Stimulated activated CD8-positive, alpha-beta memory T cell treated with anti-CD3 and anti-CD28 coated beads, Interleukin-2, amount 100 ng/mL, for 1 hour (primary cell): ENCODE measurements at places on chromosomes 2 and 18.

GRCh38 chr2:190410166-190410565 is 2.0 kb downstream of the MFSD6 start:
- DNase-seq = no peak

GRCh38 chr18:9418047-9418690 is 57.1 kb upstream of the RALBP1 start:
- DNase-seq = no peak

DNA sequence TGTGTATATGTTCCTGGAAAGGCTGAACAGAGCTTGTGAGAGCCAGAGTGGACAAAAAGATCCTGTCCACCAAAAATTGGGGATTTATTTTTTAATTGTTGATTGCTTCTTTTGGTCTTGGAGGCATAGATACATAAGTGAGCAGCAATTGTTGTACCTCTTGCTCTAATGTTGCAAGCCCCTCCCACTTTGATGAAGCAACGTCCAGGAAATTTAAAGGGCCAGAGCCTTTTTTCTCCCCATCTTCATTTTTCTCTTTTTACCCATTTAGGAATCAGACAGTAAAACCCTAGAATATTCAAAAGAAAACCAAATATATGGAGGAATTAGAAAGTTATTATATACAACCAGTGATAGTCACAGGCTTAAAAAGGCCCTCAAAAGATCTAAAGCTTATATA is 871.8 kb upstream of the NRXN1 start:
- no peak for DNase-seq

- no peak for DNase-seq
Observed at GRCh38 chr2:212659441-212659840, 120.8 kb upstream of the ERBB4 start.

DNA sequence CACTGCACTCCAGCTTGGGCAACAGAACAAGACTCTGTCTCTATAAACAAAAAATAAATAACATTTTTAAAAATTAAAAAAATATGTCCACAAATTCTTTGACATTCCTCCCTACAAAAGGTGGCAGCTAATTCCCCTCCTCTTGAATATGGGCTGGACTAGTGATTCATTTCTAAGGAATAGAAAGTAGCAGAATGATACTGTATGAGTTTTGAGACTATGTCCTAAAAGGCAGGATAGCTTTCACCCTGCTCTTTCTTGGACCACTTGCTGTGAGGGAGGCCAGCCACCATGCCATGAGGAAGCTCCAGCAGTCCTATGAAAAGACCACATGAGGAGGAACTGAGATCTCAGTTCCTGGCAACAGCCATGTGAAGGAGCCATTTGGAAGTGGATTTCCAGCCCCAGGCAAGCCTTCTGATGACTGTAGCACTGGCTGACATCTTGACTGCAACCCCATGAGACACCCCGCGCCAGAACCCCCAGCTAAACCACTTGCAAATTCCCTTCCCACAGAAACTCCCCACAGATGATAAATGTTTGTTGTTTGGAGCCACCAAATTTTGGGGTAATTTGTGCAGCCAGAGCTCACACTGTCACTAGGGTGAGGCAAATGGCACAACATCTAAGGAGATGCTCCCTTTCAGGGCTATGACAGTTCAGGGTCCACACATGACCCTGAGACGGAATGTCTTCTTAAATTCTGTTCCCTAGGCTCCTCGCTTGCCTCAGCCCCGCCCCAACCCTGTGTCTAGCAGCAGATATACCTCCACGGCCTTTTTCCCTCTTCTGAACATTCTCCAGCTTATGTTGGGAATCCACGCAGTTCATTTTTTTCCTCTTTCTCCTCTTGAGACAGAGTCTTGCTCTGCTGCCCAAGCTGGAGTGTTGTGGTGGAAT is 17.1 kb upstream of the ATOH8 start:
- no peak for DNase-seq

DNA sequence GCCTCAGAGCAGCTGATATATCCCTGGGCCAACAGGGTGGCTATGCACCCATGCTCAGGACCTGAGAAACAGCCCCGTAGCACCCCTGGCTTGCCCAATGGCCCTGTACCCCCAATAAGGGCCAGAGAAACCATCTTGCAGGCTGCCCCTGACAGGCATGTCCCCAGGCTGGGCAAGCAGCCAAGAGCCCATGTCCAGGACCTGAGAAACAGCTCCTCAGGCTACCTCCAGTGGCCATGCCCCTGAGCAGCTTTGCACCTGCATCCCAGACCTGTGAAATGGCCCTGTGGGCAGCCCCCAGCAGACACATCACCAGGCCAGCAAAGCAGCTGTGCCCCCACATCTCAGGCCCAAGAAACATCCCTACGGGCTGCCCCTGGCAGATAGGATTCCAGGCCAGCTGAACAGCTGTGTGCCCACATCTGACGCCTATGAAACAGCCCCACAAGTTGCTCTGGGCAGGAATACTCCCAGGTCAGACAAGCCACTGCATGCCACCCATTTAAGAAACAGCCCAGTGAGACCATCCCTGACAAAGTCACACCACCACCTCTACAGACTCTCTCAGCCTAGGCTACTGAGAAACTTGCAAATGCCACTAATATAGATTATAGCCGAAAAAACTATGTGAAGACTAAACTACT is 84.1 kb downstream of the TMEM237 start:
- DNase-seq = no peak

GRCh38 chr2:227205701-227206100 is 41.3 kb downstream of the COL4A3 start:
- DNase-seq = no peak

- DNase-seq = no peak
Observed at GRCh38 chr2:233213011-233213410, 38.5 kb upstream of the ATG16L1 start.

DNA sequence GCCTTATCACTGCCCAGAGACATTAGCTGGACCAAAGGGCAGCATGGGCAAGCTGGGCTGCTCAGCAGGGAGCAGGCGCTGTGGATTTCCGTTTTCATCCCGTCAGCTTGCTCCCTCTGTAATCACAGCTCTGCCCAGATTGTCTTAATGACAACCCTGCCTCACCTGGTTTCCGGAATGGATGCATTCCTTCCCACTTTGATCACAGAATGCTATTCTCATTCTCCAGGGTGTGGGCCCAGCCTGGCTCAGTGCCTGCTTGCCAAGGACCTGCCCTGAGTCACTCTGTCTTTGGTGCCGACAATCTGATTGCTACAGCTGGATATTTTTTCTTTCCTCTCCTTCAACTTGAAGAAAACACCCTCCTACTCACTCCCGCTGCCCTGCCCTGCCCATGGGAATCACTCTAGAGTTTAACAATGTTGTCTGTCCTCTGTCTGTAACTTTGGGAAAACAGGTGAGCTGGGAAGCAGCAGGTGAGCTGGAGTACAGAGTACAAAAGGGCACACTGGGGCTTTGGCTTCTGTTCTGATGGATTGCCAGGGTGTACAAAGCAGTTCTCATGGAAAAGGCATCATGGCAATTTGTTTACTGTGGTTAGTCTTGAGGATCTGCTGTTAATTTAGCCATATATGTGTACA is 27.2 kb upstream of the FAM136A start:
- DNase-seq = no peak

GRCh38 chr2:9244985-9245544 is 38.5 kb downstream of the ASAP2 start:
- DNase-seq = no peak

- DNase-seq = no peak
Observed at GRCh38 chr18:58591286-58591685, 37.6 kb downstream of the ALPK2 start.

GRCh38 chr2:4053769-4054493 is 350.6 kb downstream of the DCDC2C start:
- DNase-seq = no peak

- no peak for DNase-seq
Observed at GRCh38 chr18:38496222-38496793, 930.7 kb upstream of the CELF4 start.

- no peak for DNase-seq
Observed at GRCh38 chr2:99261242-99261641, 5.8 kb upstream of the LYG2 start.

GRCh38 chr2:101817481-101817880 is 120.0 kb downstream of the MAP4K4 start:
- DNase-seq = no peak

DNA sequence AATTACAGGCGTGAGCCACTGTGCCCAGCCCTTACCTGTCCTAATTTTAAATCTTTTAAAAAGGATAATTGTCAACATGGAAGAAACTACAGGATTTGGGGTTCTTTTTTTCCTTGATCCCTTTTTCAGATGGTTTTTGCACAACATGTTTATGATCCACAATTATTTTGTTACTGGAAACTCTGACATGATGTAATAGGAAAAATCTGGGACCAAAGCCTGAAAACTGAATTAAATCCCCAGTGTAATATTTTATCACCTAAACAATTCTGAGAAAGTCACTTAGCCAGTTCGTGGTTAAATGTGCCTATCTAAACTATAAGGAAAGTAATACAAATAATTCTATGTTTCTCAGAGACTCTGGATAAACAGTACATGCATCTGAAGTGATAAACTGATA is 1649.7 kb downstream of the LRP1B start:
- no peak for DNase-seq

DNA sequence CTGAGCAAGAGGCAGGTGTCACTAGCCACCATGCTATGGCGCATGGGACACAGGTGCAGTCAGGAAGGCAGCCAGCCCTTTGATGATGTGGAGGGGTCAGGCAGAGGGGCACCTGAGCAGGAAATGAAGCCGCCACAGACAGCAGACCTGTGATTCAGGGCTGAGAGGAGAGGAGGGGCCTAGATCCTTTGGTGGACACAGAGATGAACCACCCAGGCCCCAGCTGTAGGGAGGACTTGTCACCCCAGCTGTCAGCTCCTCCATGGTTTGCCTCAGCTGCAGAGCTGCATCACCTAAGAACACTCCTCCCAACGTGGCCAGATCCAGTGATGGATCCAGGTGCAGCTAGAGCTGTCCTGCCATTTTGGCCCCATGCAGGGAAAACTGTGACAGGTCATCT is 11.6 kb downstream of the ASB18 start:
- no peak for DNase-seq

DNA sequence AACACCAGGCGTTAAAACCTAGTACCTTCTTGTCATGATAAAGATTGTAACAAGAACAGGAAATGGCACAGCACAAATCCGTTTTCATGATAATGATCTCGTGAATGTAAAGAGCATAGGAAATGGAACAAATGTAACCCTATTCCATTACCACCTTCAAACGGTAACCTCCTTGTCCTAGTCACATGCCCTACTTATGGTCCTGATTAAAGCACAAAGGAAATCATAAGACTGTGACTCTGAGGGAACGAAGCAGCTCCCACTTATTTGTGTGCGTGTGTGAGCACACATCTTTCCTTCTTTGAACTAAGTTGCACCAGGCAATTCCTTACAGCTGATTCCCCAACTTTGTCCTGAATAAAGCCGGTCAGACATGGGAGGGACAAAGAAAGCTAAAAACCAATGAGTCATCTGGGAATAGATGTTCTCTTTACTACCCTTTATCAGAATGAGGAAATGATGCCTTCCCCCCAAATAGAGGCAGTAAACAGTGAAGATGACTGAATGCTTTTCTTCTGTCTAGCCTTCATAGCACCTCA is 192.6 kb downstream of the IKZF2 start:
- no peak for DNase-seq

DNA sequence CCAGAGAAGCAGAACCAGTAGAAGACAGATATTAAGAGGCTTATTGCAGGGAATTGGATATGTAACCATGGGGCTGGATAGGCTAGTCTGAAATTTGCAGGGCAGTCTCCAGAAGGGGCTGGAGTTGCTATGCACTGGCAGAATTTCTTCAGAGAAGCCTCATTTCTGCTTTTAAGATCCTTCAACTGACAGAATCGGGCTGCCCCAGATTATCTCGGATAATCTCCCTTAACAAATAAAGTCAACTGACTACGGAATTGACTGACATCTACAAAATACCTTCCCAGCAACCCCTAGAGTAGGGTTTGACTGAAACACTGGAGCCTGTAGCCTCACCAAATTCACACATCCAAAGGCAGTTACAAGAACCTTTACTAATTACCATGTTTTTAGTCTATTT is 136.4 kb downstream of the SOCS6 start:
- DNase-seq = no peak

- DNase-seq = no peak
Observed at GRCh38 chr2:148906124-148906523, 31.1 kb downstream of the KIF5C start.

DNA sequence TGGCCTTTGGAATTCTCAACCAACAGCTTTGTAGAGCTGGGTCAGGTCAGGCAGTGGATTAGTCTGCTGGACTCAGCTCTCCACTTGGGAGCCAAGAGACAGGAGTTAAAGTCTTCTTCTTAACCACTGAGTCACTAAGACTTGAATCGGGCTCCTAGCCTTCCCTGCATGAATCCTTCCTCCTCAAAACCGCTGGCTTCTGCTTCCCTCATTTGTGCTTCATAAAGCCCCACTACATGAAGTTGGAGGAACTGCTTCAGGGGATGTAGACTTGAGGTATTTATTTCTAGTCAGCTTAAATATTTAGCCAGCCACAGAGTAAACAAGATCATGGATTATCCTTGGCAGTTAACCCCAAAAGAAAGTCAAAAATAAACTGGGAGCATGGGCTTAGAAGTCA is 536.3 kb upstream of the TNP1 start:
- DNase-seq = no peak

DNA sequence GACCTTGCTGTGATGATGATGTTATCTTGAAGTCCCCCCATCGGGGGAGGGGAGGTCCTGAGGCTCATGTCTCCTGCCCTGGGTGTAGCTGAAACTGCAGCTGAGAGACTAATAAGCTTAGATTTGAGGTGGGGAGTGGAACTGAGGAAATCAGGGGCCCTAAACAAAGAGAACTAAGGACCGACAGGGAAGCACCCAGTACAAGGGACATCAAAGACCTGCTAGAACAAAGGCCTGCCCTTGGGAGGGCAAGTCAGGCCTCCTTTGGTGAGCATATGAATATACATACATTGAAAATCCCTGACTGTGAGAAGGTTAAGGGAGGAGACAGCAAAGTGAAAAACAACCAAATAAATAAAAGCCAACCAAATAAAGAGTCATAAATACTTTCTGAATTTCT is 1132.5 kb upstream of the CELF4 start:
- DNase-seq = no peak

GRCh38 chr2:34012715-34013302 is 413.7 kb upstream of the FAM98A start:
- DNase-seq = no peak

GRCh38 chr2:38613126-38613848 is 10.6 kb upstream of the HNRNPLL start:
- no peak for DNase-seq

- DNase-seq = no peak
Observed at GRCh38 chr2:43222475-43223309, 3.7 kb downstream of the ZFP36L2 start.

- no peak for DNase-seq
Observed at GRCh38 chr18:22001912-22002487, 167.4 kb upstream of the GATA6 start.

GRCh38 chr2:117128461-117128860 is 686.0 kb upstream of the DDX18 start:
- DNase-seq = no peak
